Bone marrow (tissue), 2 donors: ENCODE measurements at places on chromosomes 7 and 10.

GRCh38 chr7:2800931-2801688, 43.0 kb downstream of the GNA12 start:
- no peak for DNase-seq

DNA sequence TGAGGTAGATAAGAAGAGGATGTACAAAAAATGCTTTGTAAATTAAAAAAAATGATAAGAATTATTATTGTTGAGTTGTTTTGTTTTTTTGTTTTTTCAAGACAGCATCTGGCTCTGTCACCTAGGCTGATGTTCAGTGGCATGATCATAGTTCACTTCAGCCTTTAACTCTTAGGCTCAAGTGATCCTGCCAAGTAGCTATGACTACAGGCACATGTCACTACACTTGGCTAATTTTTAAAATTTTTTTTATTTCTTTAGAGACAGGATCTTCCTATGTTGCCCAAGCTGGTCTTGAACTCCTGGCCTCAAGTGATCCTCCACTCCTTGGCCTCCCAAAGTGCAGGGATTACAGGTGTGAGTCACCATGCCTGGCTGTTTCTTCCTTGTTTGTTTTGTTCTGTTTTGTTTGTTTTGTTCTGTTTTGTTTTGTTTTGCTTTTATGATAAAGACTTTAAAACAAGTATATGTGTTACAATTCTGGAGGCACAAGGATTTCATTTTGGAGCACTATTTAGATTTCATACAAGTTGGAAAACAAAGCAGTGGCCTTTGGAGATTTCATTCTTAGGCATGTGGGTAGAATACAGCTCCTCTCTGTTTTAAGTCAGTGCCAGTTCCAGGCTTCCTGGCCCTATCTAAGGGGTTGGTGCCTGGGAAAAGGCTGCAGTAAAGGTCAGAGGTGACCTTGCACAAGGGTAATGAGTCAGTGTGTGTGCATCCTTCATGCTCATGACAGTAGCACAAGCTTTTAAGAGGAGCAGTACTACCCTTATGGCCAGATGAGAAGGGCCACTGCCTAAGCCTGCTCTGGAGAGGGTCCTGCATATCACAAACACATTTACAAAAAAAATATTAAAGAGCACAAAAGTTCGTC, 17.9 kb downstream of the FGFBP3 start:
- no peak for DNase-seq

DNA sequence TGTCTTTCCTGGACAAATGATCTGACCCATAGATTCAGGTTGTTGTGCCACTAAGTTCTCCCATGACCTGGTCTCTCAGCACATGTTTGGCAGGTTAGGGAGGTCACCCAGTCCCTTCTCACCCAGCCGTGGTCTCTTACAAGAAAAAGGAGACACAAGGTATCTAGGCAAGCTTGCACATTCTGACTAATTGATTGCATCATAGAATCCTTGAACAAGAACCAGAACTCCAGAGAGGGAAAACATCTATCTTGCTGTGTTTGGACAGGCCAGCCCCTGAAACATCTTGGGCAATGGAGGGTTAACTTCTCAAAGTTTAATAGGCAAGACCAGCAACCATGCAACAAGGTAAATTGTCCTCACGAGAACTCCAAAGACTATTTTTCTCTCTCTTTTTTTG, 8.5 kb upstream of the HK1 start:
- no peak for DNase-seq

- DNase-seq, result no peak
These were observed 178.3 kb upstream of the ZMIZ1 start for GRCh38 chr10:78890506-78890905.
